B cell (primary cell): ENCODE measurements at places on chromosomes 6 and 20. TPM values are rescaled to one million over a fixed set of nuclear protein-coding genes. Genes with fewer than 3 reads are reported as not detected.

GRCh38 chr6:116217069-116217468 lies 36.8 kb downstream of the TSPYL4 start:
- H3K27me3 ChIP-seq, result no peaks in the 10 kb centered on the region
- no peak overlapping the region for H3K4me3 ChIP-seq
- peaks cover 9% of the 10 kb centered on the region for H3K36me3 ChIP-seq

DNA sequence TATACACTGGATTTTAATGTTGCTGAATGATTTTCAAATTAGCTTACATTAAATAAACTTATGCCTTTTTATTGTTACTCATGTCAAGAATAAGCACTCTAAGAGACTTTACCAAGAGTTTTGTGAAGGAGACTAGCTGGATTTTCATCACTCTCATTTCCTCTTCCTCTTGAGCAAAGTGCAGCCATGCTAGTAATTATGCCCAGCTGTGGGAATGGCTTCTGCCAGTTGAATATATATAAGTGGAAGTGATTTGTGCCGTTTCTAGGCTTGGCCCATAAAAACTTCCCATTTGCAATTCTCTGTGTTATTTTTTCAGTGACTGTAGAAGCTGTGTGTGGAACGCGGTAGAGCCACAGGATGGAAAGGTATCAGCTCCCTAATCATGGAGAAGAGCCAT lies 255.8 kb downstream of the HDGFL1 start:
- H3K27ac ChIP-seq, result no peak overlapping the region
- no peak overlapping the region for H3K4me3 ChIP-seq
- H3K27me3 ChIP-seq, result no peaks in the 10 kb centered on the region
- no peak for DNase-seq
- H3K36me3 ChIP-seq, result no peaks in the 10 kb centered on the region

GRCh38 chr20:6662309-6662708 lies 105.2 kb upstream of the BMP2 start:
- DNase-seq, result no peak
- no peaks in the 10 kb centered on the region for H3K36me3 ChIP-seq
- H3K27ac ChIP-seq, result no peak overlapping the region
- H3K27me3 ChIP-seq, result no peaks in the 10 kb centered on the region
- no peaks in the 10 kb centered on the region for H3K4me1 ChIP-seq

UBE2C gene
- 0.54 TPM in 1 of 2 replicates, not detected in the other for total RNA-seq

RPP21 gene
- total RNA-seq, result 48.1 and 50.6 TPM in 2 replicates

DNA sequence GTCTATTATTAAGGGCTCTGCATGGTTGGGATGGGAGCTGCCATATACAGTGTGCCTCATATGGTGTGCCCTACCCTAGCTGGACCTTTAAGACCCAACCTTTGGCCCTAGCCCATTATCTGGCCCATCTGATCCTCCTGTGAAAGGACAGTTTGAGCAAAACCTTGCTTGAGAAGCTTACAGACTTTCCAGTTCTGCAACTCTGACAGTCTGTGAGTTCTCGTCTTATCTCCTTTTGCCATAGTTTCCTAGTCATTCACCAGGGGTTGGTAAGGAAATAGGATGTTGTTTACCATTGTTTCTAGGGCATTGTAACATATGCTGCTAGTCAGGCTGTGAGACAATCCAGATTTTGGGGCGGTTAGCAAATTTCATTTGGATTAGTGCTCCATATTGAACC lies 17.2 kb downstream of the CTNNBL1 start:
- no peak overlapping the region for H3K4me3 ChIP-seq
- no peaks in the 10 kb centered on the region for H3K27me3 ChIP-seq
- H3K4me1 ChIP-seq, result no peaks in the 10 kb centered on the region
- no peak for DNase-seq

KIFC1 gene
- total RNA-seq, result 0.70 and 0.79 TPM in 2 replicates

DNA sequence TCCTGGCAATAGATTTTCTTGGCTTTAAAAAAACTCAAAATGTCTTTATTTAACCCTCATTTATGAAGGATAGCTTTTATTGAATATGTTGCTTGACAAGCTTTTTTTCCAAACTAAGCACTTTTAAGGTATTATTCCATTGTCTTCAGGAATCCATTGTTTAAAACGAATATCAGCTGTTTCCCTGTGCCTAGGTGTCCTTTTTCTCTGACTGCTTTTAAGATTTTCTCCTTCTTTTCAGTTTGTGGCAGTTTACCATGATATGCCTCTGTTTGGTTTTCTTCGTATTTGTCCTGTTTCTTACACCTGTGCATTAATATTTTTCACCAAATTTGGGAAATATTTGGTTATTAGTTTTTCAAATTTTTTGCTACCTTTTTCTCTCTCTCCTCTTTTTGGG lies 68.4 kb downstream of the YTHDF1 start:
- no peak for DNase-seq
- no peaks in the 10 kb centered on the region for H3K36me3 ChIP-seq
- no peaks in the 10 kb centered on the region for H3K4me1 ChIP-seq
- no peaks in the 10 kb centered on the region for H3K27me3 ChIP-seq
- no peak overlapping the region for H3K4me3 ChIP-seq
- no peak overlapping the region for H3K27ac ChIP-seq
